GM23248 (cell line): ENCODE measurements at places on chromosomes 7 and 10. TPM values are rescaled to one million over a fixed set of nuclear protein-coding genes. Genes with fewer than 3 reads are reported as not detected.
A peak's percentile ranks its signal among the peaks of the same experiment; 100 is the strongest.

Gene HMX3
- polyA plus RNA-seq: not detected in 2 replicates

- H3K4me1 ChIP-seq: peaks cover 15% of the 10 kb centered on the region
- no peaks in the 10 kb centered on the region for H3K27me3 ChIP-seq
- peak overlapping the region; percentile 54 for H3K27ac ChIP-seq
Observed at GRCh38 chr7:46179061-46179610, 258.1 kb upstream of the IGFBP3 start.

DNA sequence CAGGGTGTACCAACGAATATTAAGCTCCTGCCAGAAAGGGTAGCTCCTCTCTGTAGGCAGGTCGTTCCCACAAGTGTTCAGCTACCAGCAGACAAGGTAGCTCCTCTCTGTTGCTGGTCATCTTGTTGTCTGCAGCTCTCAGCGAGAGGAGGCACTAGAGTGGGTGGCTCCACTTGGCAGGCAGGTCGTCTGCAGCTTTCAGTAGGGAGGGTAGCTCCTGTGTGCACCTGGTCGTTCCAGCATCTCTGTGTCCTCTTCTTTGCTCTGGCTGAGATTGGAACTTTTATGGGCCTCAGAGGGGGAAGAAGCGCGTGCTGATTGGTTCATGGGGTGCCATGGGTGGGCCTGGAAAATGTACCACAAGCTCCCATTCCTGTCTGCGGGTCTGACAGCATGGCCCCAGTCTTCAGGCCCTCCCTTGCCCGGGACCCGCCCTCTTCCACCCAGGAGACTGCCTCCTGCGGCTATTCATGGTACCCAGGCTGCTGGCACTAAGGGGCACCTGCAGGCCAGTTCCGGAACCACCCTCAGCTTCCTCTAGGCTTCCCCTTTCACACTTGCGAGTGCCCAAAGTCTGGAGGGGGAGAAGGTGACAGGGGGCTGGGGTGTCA lies 63.9 kb upstream of the CACNA2D1 start:
- no peak overlapping the region for H3K4me3 ChIP-seq
- no peak overlapping the region for H3K27ac ChIP-seq
- no peak for DNase-seq
- H3K27me3 ChIP-seq: peaks cover 37% of the 10 kb centered on the region
- H3K4me1 ChIP-seq: 0 out of 2 replicates have a peak, but pooled peaks cover 3% of the 10 kb centered on the region

- no peaks in the 10 kb centered on the region for H3K36me3 ChIP-seq
- peaks cover 7% of the 10 kb centered on the region for H3K4me1 ChIP-seq
- DNase-seq: no peak
- peaks cover 6% of the 10 kb centered on the region for H3K27me3 ChIP-seq
- H3K27ac ChIP-seq: no peak overlapping the region
Observed at GRCh38 chr10:110746969-110747608, 103.0 kb downstream of the RBM20 start.

Gene ABCC2
- 0.19 and 0.20 TPM in 2 replicates for polyA plus RNA-seq

- no peaks in the 10 kb centered on the region for H3K4me1 ChIP-seq
- H3K27me3 ChIP-seq: peaks cover 24% of the 10 kb centered on the region
- H3K27ac ChIP-seq: no peak overlapping the region
- DNase-seq: no peak
- no peaks in the 10 kb centered on the region for H3K36me3 ChIP-seq
Observed at GRCh38 chr7:45161842-45162241, 4.3 kb downstream of the RAMP3 start.

Gene GOLGA7B
- not detected in 2 replicates for polyA plus RNA-seq

- H3K36me3 ChIP-seq: no peaks in the 10 kb centered on the region
- H3K4me3 ChIP-seq: peak overlapping the region; percentile 99
- no peak overlapping the region for H3K27ac ChIP-seq
- no peaks in the 10 kb centered on the region for H3K4me1 ChIP-seq
- no peaks in the 10 kb centered on the region for H3K27me3 ChIP-seq
- DNase-seq: peak; percentile 74
Observed at GRCh38 chr10:75408911-75409885, 7.6 kb upstream of the ZNF503 start.

DNA sequence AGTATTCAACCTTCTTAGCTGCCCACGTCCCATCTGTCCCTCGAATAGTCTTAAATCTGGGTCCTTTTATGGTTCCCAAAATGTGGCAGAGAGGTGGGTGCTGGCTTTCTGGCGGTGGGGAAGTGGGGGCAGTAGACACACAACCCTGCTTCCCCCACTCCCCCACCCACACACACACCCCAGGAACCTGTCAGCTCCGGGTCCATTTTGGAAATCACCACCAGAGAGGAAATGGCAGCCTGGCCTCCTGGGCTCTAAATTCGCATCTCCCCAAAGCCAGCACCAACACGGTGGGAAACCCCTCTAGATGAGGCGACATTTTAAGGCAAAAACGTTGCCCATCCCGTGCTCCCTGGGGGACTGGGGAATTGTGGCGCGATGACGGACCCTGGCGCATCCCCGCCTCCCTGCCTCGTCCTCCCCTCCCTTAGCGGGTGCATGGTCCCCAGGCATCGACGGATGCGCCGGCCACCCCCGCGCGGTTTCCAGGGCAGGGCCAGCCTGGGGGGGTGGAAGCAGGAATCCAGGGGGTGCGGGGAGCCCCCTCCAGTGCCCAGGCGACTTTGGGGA lies 702 bp downstream of the TMEM130 start:
- no peaks in the 10 kb centered on the region; the same call in 1 of the 2 replicates for H3K4me1 ChIP-seq
- H3K27me3 ChIP-seq: peaks cover 6% of the 10 kb centered on the region; the same call in 1 of the 2 replicates
- H3K27ac ChIP-seq: no peak overlapping the region
- H3K36me3 ChIP-seq: no peaks in the 10 kb centered on the region

Gene PDE1C
- polyA plus RNA-seq: 20.1 and 23.5 TPM in 2 replicates

DNA sequence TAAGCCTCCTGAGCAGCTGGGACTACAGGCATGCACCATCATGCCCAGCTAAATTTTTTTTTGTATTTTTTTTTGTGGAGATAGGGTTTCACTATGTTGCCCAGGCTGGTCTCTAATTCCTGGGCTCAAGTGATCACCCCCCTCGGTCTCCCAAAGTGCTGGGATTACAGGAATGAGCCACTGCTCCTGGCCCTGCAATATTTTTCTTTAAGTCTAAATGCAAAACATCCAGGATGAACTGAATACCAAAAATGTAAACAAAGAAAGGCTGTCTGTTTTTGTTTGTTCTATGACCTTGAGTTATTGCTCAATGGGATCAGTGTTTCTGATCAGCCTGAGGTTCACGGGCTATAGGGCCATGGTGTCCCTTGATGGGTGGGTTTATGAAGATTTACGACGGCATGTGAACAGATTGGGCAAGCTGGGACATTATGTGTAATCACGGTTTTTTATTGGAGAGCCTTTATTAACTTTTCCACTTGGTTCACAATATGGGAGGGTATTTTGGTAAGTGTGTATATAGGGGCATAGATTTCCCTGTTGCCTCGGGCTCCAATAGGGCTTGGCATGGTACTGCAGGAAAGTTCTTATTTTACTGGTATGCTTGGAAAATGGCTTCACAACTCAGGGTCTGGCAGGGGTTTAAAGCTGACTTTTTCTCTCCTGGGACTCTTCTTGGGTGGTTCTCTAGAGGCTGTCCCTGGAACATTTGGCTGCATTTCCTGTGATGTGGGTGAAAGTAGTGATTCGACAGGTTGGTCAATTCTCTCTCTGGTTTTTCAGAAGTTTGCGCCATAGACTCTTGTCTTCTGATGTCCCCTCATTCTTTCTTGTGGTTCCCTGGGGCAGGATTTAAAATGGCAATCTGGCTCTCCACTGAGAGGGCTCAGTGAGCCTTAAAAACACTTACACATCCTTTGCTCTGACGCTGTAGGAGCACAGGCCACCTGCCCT lies 41.6 kb downstream of the MRPS33 start:
- no peak for DNase-seq
- no peaks in the 10 kb centered on the region for H3K36me3 ChIP-seq
- no peaks in the 10 kb centered on the region for H3K27me3 ChIP-seq

Gene SEC61A2
- 6.9 and 7.7 TPM in 2 replicates for polyA plus RNA-seq

Gene CNNM1
- 0.95 and 1.1 TPM in 2 replicates for polyA plus RNA-seq

- no peaks in the 10 kb centered on the region for H3K27me3 ChIP-seq
- DNase-seq: peak; percentile 49
- H3K4me1 ChIP-seq: peaks cover 33% of the 10 kb centered on the region
- H3K27ac ChIP-seq: no peak overlapping the region
- H3K36me3 ChIP-seq: no peaks in the 10 kb centered on the region
- H3K4me3 ChIP-seq: no peak overlapping the region
Observed at GRCh38 chr10:132631338-132631735, 93.8 kb downstream of the INPP5A start.

Gene VWA2
- polyA plus RNA-seq: not detected in 2 replicates

GRCh38 chr10:125472010-125472607 lies 210.9 kb downstream of the TEX36 start:
- no peak overlapping the region for H3K27ac ChIP-seq
- H3K4me1 ChIP-seq: no peaks in the 10 kb centered on the region
- DNase-seq: no peak
- H3K27me3 ChIP-seq: peaks cover 28% of the 10 kb centered on the region
- H3K36me3 ChIP-seq: no peaks in the 10 kb centered on the region
- H3K4me3 ChIP-seq: no peak overlapping the region

DNA sequence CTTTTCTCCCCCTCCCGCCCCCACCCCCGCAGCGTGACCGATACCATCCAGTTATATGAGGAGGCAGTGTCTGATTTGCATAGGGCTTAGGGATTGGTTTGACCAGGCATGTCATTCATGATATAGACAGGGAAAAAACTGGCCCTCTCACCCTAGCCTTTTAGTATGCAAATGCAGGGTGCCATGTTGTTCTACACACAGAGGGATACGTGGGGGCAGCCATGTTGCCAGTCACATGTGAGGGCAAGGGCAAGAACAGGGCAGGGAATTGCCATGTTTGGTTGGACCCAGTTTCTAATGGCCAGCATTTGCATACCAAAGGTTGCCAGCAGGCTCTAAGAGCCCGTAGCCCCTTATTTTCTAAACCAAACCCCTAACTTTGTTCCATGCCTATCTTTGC lies 552.1 kb downstream of the SORCS1 start:
- H3K4me1 ChIP-seq: no peaks in the 10 kb centered on the region
- no peak for DNase-seq
- no peaks in the 10 kb centered on the region for H3K27me3 ChIP-seq
- no peak overlapping the region for H3K27ac ChIP-seq
- H3K36me3 ChIP-seq: no peaks in the 10 kb centered on the region

DNA sequence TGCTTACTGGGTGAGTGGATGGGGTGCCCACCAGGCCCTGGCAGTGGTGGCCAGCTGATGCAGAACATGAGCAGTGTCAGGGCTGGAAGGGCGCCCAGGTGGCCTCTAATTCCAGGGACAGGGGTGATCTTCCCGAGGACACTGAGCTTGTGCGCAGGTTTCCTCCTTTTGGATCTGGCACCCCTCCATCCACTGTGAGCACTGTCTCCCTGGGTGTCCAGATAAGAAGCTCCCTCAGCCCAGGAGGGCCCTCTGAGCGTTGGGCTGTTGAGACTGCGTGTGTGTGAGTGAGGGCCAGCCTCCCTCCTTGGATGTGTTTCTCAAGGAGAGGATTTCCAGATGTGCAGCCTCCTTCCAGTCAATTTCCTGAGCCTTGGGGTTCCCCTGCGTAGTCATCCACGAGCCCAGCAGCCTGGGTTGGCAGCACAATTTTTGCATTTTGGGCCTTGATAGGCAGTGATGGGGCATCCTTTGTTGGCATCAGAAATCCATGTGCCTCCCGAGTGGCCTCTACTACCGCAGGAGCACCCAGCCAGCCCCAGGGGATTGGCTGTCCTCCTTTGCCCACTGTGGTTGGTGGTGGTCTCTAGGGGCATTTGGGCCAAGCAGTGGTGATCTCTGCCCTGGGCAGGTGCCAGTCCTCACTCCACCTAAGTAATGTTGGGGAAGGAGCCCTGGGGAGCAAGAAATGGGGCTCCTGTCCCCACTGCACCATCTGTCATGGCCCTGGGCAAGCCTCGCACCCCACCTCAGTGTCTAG lies 20.9 kb upstream of the BTBD16 start:
- H3K36me3 ChIP-seq: no peaks in the 10 kb centered on the region
- H3K4me1 ChIP-seq: no peaks in the 10 kb centered on the region
- H3K4me3 ChIP-seq: no peak overlapping the region
- DNase-seq: no peak
- no peak overlapping the region for H3K27ac ChIP-seq

DNA sequence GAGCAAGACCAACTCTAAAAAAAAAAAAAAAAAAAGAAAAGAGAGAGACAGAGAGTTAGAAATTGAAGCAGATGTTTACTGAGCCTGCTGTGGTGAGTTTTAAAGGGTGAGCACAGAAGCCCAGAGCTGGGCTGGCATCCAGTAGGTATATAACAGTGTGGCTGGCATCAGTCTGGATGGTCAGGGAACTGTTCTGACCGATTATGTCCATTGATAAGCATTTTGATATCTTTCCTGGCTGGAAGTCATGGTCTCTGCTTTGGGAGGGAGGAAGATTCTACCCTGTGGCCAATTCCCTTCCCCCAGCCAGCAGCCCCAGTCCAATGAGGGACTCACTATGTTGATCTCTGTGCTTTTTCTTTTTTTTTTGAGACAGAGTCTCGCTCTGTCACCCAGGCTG lies 65.2 kb upstream of the PODXL start:
- no peak for DNase-seq
- H3K27me3 ChIP-seq: no peaks in the 10 kb centered on the region
- peaks cover 22% of the 10 kb centered on the region for H3K4me1 ChIP-seq

Gene SUGCT
- polyA plus RNA-seq: 7.1 and 8.9 TPM in 2 replicates

GRCh38 chr10:70799124-70799523 lies 13.9 kb upstream of the TBATA start:
- H3K4me1 ChIP-seq: 0 out of 2 replicates have a peak, but pooled peaks cover 8% of the 10 kb centered on the region
- peaks cover 16% of the 10 kb centered on the region; the same call in 1 of the 2 replicates for H3K27me3 ChIP-seq
- H3K36me3 ChIP-seq: no peaks in the 10 kb centered on the region
- peak; percentile 61 for DNase-seq
